HFFc6 (cell line): ENCODE measurements at places on chromosomes 7 and 10. TPM values are rescaled to one million over a fixed set of nuclear protein-coding genes. Genes with fewer than 3 reads are reported as not detected.

DNA sequence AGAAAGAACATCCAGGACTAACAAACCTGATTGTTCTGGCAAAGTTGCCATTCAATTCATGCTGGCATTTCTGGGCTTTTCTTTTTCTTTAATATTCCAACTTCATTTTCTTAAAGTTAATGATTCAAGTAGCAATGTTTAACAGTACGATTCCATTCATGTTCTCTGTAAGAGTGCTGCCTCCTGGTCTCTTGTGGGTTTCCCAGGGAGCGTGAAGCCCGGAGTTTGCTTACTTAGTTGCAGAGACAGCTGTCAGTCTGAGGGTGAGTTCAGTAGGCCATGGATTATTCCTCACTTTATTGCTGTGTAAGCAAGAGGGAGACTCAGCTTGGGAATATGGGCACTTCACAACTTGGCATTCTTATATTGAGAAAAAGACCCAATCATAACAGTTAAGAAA, 142.2 kb downstream of the TWIST1 start:
- no peak for DNase-seq

Gene ANK3
- total RNA-seq = not detected in 3 replicates

DNA sequence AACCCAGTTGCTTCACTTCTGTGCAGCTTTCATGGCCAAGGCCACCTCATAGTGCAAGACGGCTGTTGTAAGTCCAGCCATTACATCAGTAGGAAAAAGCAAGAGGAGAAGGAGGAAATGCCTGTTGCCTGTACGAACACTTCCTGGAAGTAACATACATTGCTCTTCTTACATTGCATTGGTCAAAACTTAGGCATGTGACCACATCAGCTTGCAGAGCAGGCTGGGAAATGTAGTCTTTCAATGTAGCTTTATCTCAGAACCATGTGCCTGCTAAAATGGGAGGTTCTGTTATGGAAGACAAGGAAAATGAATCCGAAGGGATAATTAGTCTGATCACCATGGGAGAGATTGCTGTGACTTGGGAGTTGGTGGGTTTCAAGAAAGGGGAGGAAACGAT, 4.3 kb downstream of the SLC29A3 start:
- peak; percentile 26 for DNase-seq

- no peak for DNase-seq
Observed at GRCh38 chr10:12922117-12922900, 79.2 kb downstream of the CCDC3 start.

DNA sequence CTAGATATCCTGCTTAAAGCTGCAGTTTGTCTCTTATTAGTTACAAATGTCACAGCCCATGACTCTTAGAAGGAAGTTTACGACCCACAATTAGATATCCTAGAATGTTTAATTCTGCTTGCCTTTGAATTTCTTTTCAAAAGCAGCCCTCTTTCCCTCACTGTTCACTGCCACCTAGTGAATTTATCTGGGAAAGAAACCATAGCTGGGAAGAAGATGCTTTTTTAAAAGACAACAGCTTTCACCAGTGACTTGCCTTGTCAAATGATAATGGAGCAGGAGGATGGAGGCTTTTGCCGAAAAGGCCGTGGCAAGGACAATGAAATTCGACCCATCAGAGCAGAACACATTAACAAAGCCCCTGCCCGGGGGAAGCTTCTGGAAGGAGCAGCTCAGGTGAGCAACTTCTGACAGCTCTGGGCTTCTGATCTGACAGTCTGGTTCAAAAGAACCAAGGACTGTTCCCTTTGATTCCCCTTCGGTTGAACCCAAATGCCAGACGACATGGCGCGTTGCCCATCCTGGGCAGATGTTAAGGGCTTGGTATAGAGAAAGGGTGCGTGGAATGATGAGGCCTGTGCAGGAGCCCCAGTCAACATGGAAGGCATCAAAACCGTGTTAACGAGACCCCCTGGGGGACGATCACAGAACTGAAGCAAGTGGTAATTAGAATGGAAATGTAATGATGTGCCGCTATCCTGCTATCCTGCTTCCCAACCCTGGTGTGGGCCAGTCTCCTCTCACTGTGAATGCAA, 236.8 kb downstream of the FRMD4A start:
- DNase-seq = peak; percentile 65

- DNase-seq = no peak
Observed at GRCh38 chr7:44767912-44768627, 19.4 kb downstream of the ZMIZ2 start.

- DNase-seq = peak; percentile 1
Observed at GRCh38 chr7:84264396-84264795, 69.8 kb upstream of the SEMA3A start.

GRCh38 chr10:102327002-102327401, 68.5 kb upstream of the NFKB2 start:
- no peak for DNase-seq

DNA sequence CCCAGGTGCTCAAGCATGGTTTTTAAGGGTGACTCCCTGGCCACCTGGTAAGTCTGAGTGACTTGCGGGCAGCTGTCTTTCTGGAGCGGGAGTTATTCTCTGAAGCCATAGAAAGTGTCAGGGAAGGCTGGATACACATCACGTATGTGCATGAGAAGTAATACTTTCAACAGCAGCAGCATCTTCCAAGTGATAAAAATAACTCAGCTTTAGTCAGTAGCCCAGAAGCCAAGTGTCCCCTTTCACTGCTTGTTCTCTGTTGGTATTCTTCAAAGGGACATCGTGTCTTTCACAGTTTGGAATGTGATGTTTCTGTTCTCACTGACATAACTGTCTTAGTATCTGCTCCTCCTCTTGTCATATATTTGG, 97.6 kb downstream of the KIAA1217 start:
- no peak for DNase-seq

GRCh38 chr7:51318001-51318400, 1.4 kb upstream of the COBL start:
- DNase-seq = no peak

GRCh38 chr10:111705021-111705420, 478.5 kb downstream of the GPAM start:
- DNase-seq = no peak

- DNase-seq = peak; percentile 63
Observed at GRCh38 chr10:103843854-103844570, 11.4 kb downstream of the SH3PXD2A start.

Gene ADARB2
- not detected in 3 replicates for total RNA-seq

- DNase-seq = no peak
Observed at GRCh38 chr7:157023589-157023905, 13.1 kb upstream of the MNX1 start.

Gene AKR1D1
- 0.17 to 0.21 TPM in 2 of 3 replicates, not detected in the other for total RNA-seq

Gene MMS19
- 56.1 to 62.1 TPM (median 57.1 TPM) in 3 replicates for total RNA-seq

- no peak for DNase-seq
Observed at GRCh38 chr7:88866265-88866863, 70.8 kb upstream of the TEX47 start.

Gene NPS
- not detected in 3 replicates for total RNA-seq

Gene AKR1C2
- 0.21 to 1.3 TPM (median 0.78 TPM) in 3 replicates for total RNA-seq

Gene PNLIPRP3
- not detected in 3 replicates for total RNA-seq

Gene CCL26
- 3.0 to 4.2 TPM (median 3.2 TPM) in 3 replicates for total RNA-seq

DNA sequence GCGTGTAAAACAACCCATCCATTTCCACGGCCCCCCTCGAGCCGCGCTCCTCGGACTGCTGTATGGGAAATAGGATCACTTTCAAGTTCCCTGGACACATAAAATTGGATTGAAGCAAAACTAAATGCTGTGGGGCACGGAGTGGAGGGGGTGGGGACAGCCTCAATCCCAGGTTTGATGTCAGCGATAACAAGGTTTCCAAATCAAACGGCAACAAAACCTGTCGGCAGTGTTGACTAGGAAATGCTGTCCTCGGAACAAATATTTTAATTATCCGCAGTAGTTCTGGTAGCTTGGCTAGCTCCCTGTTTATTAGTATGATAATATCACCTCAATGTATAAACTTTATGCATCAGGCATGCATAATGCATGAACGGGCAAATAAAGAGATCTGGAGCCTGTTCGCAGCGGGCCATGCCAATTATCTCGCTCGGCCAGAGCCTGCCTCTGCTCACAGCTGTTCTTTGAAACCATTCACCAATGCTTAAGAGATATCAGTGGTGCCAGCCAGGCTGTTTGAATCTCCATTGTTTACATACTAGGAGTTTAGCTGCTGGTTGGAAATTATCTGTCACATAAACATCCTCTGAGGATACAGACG, 161.1 kb downstream of the PAXIP1 start:
- no peak for DNase-seq
